ENCODE measurements at places on chromosomes 12 and 14.

- DNase-seq: peak; percentile 90
Measured at GRCh38 chr12:132397152-132397933, 68.0 kb upstream of the GALNT9 start.

- no peak for DNase-seq
Measured at GRCh38 chr12:50123203-50123602, 11.2 kb downstream of the COX14 start.

DNA sequence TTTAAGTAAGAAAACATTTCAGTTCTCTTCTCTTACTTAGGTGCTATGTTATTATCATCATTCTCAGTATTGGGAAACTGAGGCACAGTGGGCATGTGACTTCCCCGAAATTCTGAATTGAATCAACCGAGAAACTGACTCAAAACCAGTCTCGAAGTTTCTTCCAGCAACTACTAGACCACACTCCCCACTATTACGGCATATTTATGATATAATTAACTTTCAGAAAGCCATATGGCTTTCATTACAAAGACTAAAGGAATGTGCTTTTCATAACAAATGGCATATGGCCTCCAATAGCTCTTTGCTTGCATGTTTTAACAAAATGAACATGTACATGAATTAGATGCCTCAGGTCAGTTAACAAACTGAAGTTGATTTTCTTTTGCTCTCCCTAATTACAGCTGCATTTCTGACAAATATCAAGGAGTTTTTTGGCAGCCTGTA is 182.9 kb upstream of the SLC38A2 start:
- DNase-seq: no peak

- DNase-seq: no peak
Measured at GRCh38 chr12:23217667-23218066, 592.7 kb downstream of the ETNK1 start.

- no peak for DNase-seq
Measured at GRCh38 chr14:24982472-24983155, 67.3 kb downstream of the STXBP6 start.

DNA sequence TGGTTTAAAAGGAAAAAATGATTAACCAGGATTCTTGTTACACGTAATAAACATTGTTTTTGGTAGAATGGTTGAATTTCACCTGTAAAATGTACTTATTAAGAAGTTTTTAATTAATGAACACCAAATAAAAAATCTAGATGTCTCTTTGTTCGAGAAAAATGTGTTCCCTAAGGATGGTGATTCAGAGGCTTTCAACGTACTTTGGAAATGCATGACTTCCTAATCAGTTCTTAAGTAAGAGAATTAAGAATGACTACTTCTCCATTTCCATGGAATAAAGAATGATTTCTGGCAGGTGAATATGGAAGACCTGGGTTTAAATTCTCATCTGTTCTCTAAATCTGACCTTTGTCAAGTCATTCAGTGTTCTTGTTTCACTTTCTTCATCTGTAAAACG is 428.6 kb downstream of the KCNH5 start:
- DNase-seq: no peak

- DNase-seq: peak; percentile 17
Measured at GRCh38 chr12:132450418-132451171, 39.4 kb upstream of the FBRSL1 start.

DNA sequence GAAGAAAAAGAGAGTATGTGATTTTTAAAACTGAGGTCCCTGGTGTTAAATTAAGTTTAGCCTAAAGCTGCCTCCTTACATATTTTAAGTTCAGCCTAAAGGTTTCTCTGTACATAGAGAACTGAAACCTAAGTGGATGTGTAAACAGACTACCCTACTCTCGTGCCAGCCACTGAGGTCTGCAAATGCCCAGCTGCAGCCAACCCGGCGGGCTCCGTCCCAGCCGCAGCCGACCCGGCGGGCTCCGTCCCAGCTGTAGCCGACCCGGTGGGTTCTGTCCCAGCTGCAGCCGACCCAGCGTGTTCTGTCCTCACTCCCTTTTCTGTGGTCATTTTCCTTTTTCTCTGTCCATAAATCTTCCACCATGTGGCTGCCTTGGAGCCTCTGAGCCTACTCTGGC is 97.2 kb upstream of the SFSWAP start:
- no peak for DNase-seq

All from NCI-H1436 (cell line).